Stomach (tissue), 19 donors: ENCODE measurements at places on chromosomes 6 and 20. TPM values are rescaled to one million over a fixed set of nuclear protein-coding genes. Genes with fewer than 3 reads are reported as not detected.

RNF182 gene
- polyA plus RNA-seq: not detected

ITPR3 gene
- polyA plus RNA-seq: 17.1 TPM

BEND6 gene
- 3.4 TPM for polyA plus RNA-seq

NRSN1 gene
- 0.68 TPM for polyA plus RNA-seq

LAMA5 gene
- polyA plus RNA-seq: 278 TPM

ANKEF1 gene
- 1.7 TPM for polyA plus RNA-seq

DNA sequence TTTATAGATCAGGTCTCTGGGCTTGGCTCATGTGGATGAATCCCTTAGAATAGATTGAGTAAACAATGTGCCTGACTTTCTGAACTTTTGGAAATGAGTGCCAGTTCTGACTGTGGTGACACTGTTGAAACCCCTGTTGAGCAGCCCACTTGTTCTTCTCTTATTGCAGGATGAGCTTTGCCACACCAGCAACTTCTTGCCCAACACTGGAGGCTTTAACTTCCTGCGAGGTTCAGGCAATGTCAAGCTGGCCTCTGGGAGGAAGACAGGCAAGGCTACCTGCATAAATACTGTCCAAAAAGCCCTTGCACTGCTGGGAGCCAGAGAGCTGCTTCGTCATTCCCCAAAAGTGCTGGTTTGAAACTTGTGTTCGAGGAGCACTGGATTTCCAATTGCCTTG, 32.8 kb upstream of the SMIM8 start:
- no peak for DNase-seq

DNA sequence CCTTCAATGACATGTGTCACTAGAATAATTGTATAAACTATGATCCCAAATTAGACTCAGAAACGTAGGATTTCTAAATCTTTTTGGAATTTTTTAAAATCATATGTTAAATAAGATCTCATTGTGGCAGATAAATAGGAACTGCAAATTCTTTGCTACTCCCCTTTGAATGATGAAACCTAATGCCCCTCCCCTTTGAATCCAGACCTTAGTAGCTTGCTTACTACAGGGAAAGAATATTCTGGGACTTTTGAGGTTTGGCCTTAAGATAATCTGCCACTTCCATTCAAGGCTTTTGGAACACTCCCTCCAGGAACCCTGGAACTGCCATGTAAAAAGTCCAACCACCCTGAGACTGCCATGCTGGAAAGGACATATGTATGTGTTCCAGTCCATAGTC, 7.1 kb downstream of the TDP2 start:
- DNase-seq: no peak

DNA sequence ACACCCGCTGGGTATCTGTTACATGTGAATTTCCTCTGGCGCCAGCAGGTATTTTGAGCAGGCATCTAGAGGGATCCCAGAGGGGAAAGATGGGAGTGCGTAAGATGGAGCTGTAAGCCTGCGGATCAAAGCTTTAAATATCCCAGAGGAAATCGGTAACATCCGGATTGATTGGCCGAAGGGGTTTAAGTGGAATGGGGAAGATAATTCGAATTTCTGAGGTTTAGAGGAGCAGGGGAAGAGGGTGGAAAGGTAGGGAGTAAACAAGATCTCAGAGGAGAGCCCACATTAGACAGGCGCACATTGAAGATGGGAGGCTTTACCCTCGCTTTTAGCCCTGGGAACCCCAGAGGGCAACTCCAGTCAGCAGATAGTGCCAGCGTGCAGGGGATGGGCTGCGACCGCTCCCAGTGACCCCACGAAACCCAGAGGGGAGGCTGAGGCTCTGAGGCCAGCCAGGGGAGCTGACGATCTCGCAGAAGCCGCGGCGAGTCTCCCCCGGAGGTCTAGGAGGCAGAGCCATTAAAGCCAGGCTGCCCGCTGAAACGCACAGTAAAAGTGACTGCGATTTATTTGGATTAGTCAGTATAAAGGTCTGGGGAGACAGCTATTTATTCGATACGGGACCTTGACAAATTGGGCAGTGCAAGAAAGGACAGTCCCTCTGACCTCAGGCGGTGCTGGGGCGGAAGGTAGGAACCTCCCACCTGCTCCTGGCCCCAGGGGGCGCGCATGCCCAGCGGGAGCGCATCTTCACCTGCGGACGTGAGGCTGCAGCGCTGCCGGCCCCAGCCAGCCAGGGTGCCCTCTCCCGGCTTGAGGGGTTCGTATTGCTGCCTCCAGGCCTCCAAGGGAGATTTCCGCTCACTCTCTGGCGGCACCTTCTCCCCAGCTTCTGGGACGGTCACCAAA, 34.3 kb upstream of the TCF21 start:
- no peak for DNase-seq

- DNase-seq: no peak
Measured at GRCh38 chr6:88813045-88813444, 150.4 kb downstream of the RNGTT start.

GRCh38 chr6:1604158-1605003, 5.3 kb upstream of the FOXC1 start:
- DNase-seq: peak; percentile 87

DNA sequence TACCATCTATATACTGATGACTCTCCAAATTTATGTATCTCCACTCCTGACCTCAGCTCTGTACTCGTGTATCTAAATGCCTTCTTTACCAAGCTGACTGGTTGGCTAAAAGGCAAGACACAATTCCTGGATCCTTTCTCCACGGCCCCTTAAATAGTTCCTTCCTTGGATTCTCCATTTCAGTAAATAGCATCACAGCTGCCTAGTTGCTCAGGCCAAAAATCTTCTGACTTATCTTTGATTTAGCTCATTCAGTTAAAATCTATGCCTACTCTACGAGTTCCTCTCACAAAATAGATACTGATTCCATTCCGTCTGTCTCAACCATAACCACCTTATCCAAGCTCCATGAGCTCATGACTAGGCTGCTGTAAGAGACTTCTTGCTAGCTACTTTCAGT, 49.5 kb upstream of the LY86 start:
- DNase-seq: no peak

DNA sequence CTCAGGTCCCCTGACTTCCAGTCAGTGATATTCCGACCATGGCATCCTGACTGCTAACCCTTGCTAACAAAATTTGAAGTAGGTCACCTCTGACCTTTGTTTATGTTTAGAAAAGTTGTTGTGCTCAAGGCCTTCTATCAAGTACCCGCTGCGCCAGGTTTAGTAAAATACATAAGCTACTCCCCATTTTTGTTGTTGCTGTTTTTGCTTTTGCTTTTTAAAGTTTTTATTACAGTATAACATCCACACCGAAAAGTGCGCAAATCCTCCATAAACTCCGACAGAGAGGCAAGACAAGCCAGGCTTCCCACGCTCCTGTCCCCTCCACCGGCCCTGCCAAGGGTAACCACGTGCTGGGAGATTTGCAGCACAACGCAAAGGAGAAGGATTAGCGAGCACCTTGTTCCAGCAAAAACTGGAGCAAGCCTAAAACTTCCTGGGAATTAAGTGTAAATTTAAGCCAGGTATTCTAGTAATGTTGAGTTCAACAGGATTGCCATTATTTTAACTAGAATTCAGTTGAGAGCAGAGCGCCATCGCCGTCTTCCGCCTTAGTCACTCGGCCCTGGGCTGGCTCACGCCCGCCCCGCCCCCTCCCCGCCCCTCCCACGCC, 17.8 kb upstream of the HMGN4 start:
- DNase-seq: no peak

- no peak for DNase-seq
Measured at GRCh38 chr6:20110478-20110877, 101.8 kb downstream of the MBOAT1 start.

DNA sequence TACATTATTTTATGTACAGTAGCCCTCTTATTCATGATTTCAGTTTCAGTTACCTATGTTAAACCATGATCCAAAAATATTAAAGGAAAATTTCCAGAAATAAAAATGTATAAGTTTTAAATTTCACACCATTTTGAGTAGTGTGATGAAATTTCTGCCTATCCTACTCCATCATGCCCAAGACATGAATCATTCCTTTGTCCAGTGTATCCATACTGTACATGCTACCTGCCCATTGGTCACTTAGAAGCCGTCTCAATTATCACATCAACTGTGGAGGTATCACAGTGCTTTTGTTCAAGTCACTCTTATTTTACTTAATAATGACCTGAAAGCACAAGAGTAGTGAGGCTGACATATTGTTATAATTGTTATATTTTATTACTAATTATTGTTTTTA, 32.3 kb upstream of the PLCB4 start:
- DNase-seq: no peak

GRCh38 chr20:62391165-62392076, 4.5 kb downstream of the RPS21 start:
- DNase-seq: peak; percentile 64

DNA sequence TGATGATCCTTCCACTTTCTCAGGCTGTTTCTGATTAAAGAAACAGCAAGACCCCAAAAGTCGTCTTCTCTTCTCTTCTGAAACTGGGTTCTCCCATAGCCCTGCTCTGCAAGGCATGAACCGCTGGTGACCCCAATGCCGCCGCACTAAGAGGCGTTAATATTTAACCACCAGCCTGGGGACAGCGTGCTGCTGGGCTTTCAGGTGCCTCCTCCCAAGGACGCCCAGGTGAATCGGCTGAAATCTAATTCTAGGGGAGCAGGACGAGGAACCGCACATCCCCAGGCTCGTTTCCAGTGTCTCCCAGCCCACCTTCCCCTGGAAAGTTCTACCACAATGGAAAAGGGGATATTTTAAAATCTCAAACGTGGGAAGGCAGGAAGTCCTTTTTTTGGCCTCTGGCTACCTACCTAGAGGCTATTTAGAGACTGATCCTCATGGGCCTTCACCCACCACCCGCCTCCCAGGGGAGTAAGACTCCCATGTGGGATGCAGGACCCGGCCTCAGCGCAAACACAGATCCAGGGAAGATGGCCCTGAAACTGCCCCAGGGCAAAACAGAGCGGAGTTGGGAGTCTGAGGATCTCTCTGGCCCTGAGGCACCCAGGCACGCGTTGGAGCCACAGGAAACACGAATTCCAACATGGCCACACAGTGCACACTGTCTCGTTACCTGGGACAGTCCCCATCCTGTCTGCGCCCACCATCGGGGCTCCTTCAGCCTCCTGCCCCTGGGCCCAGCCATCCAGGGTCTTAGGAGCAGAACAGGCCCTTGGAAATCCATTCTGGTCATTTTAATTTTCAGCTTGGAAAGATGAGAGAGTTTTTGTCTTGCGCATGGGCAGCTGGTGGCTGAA, 56.2 kb downstream of the BMP7 start:
- peak; percentile 59 for DNase-seq

DNA sequence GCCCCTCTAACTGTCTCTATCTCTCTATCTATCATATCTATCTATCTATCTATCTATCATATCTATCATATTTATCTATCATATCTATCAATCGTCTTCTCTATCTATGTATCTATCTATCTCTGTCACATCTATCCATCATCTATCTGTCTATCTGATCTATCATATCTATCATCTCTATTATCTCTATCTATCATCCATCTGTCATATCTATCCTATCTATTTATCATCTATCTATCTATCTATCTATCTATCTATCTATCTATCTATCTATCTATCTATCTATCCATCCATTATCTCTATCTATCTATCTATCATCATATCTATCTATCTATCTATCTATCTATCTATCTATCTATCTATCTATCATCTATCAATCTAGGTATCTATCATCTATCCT, 638.0 kb downstream of the DHX35 start:
- no peak for DNase-seq

GRCh38 chr20:16947479-16947878, 199.3 kb downstream of the OTOR start:
- DNase-seq: no peak

- DNase-seq: peak; percentile 7
Measured at GRCh38 chr6:19896693-19897010, 59.5 kb downstream of the ID4 start.

GRCh38 chr6:161141173-161141572, 132.7 kb downstream of the AGPAT4 start:
- DNase-seq: no peak

DNA sequence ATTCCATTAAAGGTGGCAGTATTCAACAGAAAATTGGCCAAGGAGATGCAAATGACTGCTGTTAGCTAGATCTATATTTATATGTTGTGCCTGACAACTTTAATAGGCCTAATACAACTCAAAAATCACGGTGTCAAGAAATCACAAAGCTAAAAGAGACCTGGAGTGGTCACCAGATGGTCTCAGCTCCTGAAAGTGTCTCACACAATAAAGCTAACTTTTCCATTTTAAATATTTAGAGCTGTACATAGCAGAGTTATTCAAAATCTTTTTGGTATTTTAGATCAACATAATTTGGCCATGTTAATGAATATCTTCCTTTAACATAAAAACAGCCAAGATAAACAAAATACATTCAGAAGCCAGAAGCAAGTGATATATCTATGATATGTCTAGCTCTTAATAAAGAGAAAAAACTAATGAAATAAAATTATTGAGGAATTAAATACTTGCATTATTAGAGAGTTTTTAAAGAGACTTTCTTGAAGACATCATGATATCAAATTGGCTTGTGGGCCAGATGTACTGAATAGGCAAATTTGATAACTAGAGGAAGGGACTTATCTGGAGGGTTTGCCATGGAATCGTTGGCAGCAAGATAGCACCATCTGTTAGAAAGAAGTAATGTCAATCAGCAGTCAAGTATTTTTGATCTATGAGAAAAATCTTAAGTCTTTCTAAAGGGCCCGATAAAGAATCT, 84.9 kb upstream of the SCAF8 start:
- no peak for DNase-seq
